ENCODE measurements at places on chromosomes 11 and 22.

DNA sequence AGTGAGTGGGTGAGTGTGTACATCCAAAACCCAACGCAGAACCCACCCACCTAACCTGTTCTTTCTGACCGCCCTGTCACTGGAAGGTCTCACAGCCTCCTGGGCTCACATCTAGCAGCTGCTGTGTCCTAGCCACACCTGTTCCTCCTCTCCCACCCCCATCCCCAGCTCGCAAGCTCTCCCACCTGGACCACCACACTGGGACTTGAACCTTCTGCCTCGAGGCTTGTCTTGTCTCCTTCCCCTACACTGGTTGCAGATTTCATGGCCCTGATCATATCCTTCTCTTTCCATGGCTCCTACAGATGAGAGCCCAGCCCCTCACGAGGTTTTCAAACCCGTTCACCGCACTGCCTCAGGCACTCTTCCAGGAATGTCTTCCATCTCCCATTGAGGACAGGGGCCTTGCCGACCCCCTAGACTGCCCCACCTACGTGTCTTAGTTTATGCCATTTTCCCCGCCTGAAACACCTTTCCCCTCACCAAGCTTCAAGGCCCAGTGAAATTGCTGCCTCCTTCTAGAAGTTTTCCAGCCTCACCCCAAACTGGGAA lies 6.7 kb downstream of the IFITM10 start:
- DNase-seq = no peak

- peak; percentile 19 for DNase-seq
Measured at GRCh38 chr22:44191036-44191454, 10.3 kb downstream of the PARVG start.

DNA sequence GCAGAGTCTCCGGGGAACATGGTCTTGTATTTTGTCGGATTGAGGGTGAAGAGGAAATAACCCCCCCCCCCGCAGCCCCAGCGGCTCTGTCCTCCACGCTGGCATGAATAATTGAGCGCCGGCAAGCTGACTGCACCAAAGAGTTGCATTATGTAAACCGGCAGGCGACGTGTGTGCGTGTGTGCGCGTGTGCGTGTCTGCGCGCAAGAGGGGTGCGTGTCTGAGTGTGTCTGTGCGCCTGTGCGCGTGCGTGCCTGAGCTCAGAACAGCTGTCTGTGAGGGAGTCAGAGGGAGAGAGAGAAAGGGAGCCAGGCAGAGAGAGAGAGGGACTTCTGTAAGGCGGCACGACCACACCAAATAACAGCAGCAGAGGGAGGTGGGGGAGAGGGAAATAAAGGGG lies 94.4 kb downstream of the SCN3B start:
- no peak for DNase-seq

DNA sequence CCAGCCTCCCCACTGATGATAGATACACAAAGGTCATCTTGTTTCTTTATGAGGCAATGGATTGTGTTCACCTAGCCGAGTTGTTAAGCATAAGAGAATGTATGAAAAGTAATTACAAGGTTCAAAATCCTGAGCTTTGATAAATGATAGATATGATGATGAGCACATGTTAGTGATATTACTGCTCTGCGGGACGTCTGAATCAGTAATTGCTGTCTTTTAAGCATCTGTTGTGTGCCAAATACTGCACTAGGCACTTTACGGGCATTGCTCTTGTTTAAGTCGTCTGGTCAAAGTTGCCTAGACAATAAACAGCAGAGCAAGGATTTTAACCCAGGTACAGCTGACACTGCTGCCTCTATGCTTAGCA lies 559 bp upstream of the RNF141 start:
- no peak for DNase-seq

DNA sequence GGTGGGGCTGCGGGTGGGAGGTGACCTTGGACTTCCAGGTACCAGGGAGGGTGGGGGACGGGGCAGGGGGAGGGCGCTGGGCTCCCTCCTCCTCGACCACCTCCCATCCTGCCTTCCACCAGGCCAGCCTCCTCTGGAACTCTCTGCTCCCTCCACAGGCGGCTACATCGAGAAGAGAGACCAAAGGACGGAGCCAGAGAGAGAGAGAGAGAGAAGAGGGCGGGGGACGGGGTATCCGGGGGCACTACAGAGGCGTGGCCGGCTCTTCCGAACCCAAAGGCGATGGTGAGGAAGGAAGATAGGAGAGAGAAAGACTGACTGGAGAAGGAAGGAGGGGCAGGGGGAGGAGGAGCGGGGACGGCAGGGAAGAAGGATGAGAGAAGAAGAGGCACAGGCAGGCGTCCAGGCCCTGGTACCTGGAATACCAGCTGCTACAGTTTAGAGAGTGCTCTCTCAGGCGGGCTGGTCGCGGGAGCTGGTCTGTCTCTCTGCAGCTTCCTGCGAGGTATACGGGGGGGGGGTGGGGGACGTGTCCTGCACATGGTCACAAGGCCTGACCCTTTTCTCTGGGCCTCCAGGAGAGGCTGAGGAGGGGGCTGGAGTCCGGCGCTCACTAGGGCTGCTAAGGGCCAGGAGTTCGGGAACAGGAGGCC lies 38.0 kb downstream of the IGSF9B start:
- no peak for DNase-seq

GRCh38 chr11:35085531-35086165 lies 53.3 kb upstream of the CD44 start:
- DNase-seq = no peak

DNA sequence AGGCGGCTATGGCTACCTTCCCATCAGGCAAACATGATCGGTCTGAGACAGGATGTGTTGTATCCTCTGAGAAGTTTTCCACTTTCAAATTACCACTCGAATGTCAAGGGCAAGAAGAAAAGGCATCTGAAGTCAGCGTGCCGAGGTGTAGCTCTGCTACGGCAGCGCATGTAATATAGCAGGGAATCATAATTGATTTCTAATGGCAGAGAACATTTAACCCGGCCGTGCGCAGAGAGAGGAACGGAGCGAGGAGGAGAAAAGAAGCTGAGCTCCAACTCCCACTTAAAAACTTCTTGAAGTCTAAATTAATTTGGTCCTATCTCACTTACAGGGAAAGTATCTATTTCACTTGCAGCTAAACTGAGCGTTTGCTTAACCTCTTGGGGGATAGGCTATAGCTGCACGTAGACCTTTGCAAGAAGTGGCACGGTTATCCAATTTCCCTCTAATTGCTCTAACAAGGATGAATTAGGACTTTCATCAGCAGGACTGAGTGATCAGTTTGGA lies 137.3 kb upstream of the KIRREL3 start:
- DNase-seq = no peak

GRCh38 chr11:126391970-126392632 lies 36.6 kb downstream of the ST3GAL4 start:
- DNase-seq = peak; percentile 45

- no peak for DNase-seq
Measured at GRCh38 chr11:19598456-19598855, 114.2 kb upstream of the NAV2 start.

Measured in inflammatory macrophage (primary cell).